ENCODE measurements at places on chromosomes 4 and X.
A peak's percentile ranks its signal among the peaks of the same experiment; 100 is the strongest.

GRCh38 chr4:122819708-122820449, 6.8 kb upstream of the FGF2 start:
- DNase-seq = peak; percentile 73

- DNase-seq = no peak
These were observed 38.3 kb downstream of the TKTL1 start for GRCh38 chrX:154333837-154334271.

DNA sequence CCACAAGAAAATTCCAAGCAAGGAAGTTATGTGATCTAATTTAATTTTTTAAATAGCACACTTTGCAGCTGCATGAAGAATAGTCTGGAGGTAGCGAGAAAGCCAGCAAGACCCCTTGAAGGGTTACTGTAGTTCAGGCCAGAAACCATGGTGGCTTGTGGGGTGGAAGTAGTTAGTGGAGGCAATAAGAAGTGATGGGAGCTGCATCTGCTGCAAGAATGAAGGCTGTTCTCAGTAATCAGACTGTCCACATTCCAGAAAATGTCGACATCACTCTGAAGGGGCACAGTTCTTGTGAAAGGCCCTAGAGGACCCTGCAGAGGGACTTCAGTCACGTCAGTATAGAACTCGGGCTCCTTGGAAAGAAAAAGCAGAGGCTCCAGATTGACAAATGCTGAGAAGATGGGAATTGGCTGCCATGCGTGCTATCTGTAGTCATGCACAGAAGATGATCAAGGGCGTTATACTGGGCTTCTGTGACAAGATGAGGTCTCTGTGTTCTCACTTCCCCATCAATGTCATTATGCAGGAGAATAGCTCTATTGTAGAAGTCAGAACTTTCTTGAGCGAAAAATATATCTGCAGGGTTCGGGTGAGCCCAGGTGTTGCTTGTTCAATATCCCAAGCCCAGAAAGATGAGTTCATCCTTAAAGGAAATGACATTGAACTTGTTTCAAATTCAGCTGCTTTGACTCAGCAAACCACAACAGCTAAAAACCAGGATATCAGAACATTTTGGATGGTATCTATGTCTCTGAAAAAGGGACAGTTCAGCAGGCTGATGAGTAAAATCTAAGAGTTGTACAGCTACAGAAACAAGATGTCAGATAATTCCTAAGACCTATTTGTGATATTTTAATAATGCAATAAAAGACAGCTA, 254.2 kb downstream of the CBR4 start:
- peak; percentile 77 for DNase-seq

DNA sequence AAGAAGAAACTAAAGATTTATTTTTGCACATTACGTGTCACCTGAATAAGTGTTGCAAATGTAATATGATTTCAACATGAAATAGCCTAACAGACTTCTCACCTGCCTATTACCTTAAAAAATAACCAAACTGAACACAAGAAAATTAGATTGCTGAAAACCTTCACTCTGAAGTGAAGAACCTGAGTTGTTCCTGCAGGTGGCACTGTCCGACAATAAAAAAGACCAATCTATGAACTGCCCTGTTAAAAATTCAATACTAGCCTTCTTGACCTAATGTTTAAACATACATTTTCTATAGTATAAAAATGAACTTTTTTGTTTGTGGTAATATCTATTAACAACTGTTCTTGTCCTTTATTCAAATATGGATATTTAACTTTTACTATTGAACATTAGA, 69.2 kb upstream of the PNPLA4 start:
- DNase-seq = peak; percentile 15

- DNase-seq = no peak
These were observed 28.2 kb downstream of the IRF2 start for GRCh38 chr4:184446132-184446658.

- DNase-seq = no peak
These were observed 264.9 kb downstream of the RAPGEF2 start for GRCh38 chr4:159367781-159368080.

GRCh38 chrX:48665991-48666390, 17.6 kb upstream of the WAS start:
- no peak for DNase-seq

- DNase-seq = no peak
These were observed 1.3 kb downstream of the SPATA18 start for GRCh38 chr4:52052475-52052780.

GRCh38 chr4:112771-113170, 11.5 kb upstream of the ZNF718 start:
- no peak for DNase-seq

DNA sequence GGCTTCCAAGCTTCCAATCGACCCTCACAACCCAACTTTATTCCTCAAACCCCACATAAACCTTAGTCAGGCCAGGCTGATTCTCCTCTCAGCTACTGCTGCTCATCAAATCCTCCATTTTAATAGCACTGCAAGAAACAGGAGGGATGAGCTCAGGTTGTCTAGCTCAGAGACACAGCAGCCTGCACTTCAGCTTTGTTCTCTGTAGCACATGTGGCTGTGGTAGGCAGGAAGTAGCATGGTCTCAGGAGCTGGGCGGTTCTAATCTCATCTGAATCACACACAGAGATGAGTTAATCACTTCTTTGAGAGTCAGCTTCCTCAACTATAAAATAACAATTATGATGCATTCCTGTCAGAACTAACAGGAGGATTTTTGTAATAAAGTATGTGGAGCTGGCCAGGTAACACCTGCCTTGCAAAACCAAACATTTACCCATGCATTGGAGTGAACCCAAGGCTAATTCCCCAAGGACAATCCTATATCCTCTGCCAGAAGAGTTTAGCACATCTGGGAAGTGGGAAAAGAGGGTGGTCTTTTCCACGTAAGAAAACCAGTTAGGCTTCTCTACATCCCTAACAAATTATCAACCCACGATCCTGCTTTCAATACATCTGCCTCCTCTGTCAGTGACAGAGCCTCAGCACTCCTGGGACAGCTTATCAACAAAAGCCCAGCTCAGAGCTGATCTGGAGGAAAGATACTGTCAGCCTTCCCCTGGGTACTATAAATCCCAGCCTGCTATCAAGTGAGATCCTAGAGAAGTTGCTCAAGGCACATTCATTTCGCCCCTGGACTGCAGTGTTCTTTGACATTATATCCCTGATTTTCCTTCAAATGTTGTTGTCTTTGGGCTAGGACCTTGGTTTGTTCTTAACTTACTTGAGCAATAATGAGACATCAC, 32.8 kb downstream of the ELOVL6 start:
- DNase-seq = peak; percentile 84

- DNase-seq = peak; percentile 55
These were observed 69.9 kb downstream of the MFAP3L start for GRCh38 chr4:169956091-169956843.

DNA sequence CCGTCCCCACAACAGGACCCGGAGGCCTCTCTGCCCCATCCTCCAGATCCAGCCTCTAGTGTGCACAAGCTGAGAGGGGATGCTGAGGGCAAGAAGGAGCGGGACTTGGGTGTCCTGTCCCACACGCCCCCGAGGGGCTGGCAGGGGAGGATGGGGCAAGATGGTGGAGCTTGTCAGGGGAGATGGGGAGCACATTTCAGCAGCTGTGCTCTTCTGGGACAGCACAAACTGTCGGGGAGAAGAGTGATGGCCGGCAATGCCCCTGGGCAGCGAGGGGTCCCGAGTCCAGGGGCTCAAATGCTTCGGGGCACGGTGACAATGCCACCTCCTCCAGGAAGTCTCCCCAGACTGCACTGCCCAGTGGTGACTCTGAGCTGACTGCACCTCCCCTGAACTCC, 134.5 kb downstream of the FAM53A start:
- DNase-seq = no peak

DNA sequence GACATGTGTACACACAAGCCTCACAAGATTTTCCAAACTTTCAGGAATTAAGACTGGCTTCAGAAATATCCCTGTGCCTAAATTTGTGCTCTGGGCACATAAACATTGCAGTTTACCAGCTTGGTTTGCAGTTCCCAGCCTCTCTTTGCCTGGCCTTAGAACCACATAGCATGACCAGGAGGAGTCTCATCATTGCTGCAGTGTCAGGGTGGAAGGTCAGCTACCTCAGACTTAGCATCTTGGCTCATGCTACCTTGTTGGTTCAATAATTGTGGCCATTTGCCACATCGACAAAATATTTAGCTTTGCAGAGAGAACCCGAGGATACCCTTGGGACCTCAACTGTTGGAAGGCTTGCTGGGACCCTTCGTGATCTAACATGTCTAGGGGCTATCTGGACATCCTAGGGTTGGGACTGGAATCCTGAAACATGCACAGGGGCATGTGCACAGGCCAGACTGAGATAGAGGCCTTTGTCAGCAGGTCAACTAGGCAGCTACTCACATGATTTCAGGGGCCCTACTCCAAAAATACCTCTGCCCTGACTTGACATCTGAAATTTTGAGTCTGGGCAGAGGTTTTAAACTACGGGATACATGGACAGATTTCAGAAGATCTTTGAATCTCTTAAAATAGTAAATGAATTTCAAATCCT, 8.0 kb upstream of the SUPT20HL2 start:
- no peak for DNase-seq

DNA sequence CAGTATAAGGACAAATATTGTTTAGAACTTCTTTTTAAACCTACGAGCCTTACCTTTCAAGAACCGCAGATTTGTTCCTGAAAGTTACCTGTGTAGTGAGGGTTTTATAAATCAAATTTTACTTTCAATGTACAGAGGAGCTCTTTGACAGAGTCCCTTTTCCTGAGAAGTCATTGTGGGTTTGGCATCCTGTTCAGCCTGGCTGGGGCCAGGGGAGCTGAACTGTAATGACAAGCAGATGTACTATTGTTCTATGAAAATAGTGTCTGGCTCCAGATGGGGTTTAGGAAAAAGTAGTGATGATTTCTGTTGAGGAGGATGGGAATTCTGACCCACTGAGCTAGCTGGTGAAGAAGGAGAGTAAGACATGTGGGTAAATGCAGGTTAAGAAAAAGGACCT, 196.2 kb upstream of the PGRMC2 start:
- peak; percentile 75 for DNase-seq

- no peak for DNase-seq
These were observed 23.5 kb upstream of the BCORL1 start for GRCh38 chrX:129958814-129959492.

GRCh38 chr4:118741301-118741855, 56.2 kb downstream of the METTL14 start:
- DNase-seq = peak; percentile 50

GRCh38 chr4:141329174-141329569, 108.5 kb downstream of the ZNF330 start:
- peak; percentile 86 for DNase-seq

DNA sequence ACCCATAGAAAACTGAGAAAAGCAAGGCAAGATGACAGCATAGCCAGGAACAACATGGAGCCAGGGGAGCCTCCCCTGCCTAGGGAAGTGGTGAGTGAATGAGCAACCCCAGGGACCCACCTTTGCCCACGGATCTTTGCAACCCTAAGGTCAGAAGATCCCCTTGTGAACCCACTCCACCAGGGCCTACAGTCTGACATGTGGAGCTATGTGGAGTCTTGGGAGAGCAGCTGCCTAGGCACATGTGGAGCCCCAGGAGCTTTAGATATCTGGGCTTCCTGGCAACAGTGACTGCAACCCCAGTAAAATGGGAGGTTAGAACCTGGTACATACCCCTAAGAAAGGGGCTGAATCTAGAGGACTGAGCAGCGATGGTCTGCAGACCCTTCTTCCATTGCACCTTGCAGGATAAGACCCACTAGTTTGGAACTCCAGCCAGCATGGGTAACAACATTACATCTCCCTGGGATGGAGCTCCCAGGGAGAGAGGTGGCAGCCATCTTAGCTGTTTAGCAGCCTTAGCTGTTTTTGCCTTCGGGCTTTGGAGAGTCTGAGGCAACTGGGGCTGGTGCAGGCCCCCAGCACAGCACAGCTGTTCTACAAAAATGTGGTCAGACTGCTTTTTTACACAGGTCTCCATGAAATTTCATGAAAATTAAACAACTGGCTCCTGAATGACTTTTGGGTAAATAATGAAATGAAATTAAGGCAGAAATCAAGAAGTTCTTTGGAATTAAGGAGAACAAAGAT, 104.7 kb upstream of the TRIM2 start:
- DNase-seq = no peak

- no peak for DNase-seq
These were observed 99.5 kb upstream of the KLHL13 start for GRCh38 chrX:118216087-118216486.

- DNase-seq = no peak
These were observed 30.0 kb upstream of the JADE3 start for GRCh38 chrX:46882266-46882665.

GRCh38 chr4:98661371-98662054, 3.1 kb upstream of the TSPAN5 start:
- no peak for DNase-seq

DNA sequence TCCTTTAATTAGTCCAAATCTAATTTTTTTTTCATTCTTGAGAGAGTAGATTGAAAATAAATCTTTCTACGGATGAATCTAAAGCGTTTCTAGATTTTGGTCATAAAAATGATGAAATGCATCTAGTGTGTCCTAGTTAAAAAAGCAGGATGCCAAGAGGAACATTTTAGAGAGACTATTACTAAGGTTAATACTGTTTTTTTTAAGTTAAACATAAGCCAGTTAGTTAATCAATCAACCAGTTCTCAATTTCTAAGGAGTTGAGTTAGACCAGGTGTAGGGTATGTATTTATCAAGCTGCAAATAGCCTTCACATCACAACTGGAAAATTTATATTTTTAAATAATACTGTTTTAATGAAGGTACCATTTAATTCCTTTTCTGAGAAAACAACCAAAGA, 679.5 kb upstream of the IGFBP7 start:
- no peak for DNase-seq

GRCh38 chr4:108144451-108144850, 24.3 kb downstream of the LEF1 start:
- no peak for DNase-seq

- DNase-seq = no peak
These were observed 62.3 kb downstream of the CLDN22 start for GRCh38 chr4:183257808-183258207.

DNA sequence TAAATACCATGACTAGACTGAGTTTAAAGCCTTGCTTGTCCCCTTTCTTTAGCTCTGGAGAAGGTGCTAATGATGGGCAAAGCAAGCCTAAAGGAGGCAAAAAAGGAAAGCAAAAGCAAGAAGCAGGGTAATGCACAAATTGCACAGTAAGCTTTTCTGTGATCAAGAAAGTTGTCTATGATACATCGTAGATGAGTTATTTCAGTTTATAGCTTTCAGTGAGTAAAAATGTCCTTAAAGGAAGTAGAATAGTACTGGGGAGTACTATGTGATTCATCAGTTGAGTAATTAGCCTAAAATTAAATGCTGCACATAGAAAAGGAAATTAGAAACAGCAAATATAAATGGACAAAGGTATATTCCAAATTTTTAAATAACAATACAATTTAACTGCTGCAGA, 50.2 kb upstream of the PDE5A start:
- DNase-seq = peak; percentile 29

GRCh38 chr4:17068891-17069290, 170.4 kb upstream of the LDB2 start:
- peak; percentile 67 for DNase-seq

DNA sequence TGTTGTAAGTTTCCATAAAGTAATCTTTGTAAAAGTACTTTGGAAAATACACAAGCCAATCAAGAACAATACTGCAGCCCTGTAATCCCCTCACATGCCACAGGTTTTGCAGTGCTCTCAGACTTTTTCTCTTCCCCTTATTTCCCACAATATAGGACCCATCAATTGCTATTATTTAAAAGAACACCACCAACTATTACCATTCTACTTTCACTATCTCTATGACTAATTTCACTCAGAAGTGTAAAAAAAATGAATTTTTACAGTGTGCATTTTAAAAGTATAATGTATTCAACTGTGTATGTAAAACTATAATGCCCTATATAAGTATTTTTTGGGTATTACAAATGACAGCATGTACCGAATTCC, 1.7 kb downstream of the ATP8A1 start:
- no peak for DNase-seq
